Urinary bladder (tissue), 4 donors: ENCODE measurements at places on chromosomes 2 and 18. TPM values are rescaled to one million over a fixed set of nuclear protein-coding genes. Genes with fewer than 3 reads are reported as not detected.

DNA sequence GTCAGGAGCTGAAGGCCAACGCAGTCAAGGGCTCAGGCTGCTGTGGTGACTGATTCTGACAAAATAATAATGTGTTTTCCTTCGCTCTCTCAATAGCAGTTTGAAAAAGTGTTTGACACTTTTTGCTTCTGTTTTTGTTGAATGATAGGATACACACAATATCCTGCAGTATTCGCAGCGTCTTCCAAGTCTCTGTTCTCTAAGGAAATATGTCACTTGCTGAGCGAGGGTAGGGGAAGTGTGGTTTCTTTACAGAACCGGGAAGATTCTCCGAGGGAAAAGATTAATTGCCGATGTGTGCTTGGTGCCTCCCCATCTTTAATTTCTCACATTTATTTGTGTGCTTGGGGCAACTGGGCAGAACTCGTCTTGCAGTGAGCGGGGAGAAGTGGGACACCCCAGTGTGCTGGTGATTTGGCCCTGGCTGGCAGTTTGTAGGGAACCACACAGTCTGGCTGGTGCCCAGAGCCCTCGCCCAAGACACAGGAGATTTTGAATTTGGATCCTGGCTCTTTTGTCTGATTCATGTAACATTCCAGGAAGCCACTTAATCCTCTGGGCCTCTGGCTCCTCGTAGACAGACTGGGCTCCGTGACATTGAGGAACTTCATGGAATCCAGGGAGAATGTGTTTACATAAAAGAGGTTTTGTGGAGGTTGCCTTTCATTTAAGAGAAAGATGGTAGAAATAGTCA is 169.4 kb downstream of the LDLRAD4 start:
- no peak for DNase-seq

DNA sequence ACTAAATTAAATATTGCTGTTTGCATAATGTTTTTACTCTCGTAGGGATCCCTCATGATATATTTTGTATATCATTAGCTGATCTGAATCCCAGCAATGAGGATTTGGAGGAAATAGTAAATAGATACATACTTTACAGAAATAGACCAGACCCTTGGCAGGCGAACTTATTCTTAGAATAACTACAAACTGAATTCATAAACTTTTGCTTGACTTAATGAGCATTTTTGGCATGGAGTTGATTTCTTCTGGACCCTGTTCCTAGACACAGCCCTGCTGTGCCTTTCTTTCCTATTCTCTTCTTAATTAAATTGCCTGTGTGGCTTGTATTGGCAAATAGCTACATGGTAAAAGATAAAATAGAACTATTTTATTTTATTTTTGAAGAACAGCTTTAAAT is 145.9 kb downstream of the GREB1L start:
- no peak for DNase-seq

- DNase-seq, result no peak
Measured at GRCh38 chr2:45510701-45511420, 100.2 kb downstream of the SRBD1 start.

DNA sequence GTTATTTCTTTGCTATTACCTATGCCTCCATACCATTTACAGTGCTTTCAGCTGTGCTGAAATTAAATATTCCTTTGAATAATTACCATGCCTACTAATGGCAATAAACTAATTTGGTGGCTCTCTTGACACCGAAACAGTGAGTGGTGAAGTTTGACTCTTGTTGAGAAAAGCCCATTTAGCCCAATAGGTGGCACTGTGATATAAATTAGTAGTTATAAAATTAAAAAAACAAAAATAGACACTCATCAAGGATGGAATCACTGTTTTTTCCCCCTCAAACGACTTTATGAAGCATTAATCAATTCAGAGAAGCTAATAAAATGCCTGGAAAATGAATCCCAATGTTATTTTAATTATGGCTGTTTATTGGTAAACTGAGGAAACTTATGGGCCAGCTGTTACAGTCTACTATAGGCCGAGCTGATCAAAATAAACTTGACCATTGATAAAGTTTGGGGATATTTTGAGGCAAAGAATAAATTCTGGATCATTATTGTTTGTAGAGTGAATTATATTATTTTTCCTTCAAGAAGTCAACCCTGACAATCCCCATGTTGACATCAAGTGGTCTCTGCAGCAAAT is 339.6 kb downstream of the TRIB2 start:
- no peak for DNase-seq

DNA sequence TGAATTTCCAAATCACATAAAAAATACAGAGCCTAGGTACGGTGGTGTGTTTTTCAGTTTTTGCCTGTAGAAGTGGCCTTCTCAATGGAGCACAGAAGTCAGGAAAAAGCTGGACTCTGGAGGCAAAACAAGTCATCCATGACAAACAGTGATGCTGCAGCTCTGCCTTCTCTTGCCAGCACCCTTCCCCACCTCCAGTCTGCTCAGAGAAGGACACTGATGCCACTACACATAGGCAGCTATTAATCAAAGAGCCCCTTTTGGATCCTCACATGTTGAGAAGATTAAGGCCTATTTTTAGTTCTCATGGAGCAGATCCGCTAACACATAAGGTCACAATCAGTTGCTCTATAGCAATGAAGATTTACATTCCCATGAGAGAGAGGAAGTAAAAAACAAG is 181.6 kb upstream of the GALNT5 start:
- no peak for DNase-seq

GRCh38 chr2:40371525-40372282 is 80.2 kb downstream of the SLC8A1 start:
- no peak for DNase-seq

- no peak for DNase-seq
Measured at GRCh38 chr2:69059731-69060290, 46.8 kb downstream of the ANTXR1 start.

DNA sequence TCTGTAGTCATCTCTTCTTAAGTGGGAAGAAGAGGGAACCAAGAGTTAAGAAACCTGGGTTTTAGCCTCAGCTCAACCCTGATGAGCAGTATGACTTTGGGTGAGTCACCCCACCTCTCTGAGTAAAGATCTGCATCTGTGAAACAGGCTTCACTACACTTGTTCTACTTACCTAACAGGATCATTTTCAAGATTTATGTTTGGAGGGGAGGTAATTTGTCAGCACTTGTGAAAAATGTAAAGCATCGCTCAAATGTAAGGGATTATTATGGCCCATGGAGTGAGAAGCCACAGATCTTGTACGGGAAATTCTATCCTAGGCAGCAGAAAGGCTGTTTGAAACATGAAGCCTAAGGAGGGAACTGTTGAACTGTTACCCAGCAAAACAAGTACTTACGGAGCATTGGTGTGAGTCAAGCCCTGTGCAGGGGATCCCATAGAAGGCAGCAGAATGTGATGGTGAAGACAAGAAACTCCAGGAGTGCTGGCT is 160.6 kb downstream of the PRKCE start:
- no peak for DNase-seq

GRCh38 chr2:238576674-238577073 is 149.9 kb downstream of the ASB1 start:
- no peak for DNase-seq

Gene UGT1A8
- 0.56 TPM for polyA plus RNA-seq

Gene SLC4A5
- polyA plus RNA-seq, result 0.92 TPM
